Glomerular endothelial cell (primary cell): ENCODE measurements at places on chromosomes 11 and 22. TPM values are rescaled to one million over a fixed set of nuclear protein-coding genes. Genes with fewer than 3 reads are reported as not detected.

CNTF gene
- 0.78 and 2.8 TPM in 2 replicates for total RNA-seq

C11orf87 gene
- 0.12 TPM in 1 of 2 replicates, not detected in the other for total RNA-seq

SLC22A25 gene
- not detected in 2 replicates for total RNA-seq

TBX10 gene
- not detected in 2 replicates for total RNA-seq

MUC5AC gene
- not detected in 2 replicates for total RNA-seq

THYN1 gene
- total RNA-seq = 57.5 and 71.5 TPM in 2 replicates

GRCh38 chr11:33835143-33835878 is 56.6 kb downstream of the LMO2 start:
- DNase-seq = no peak

- DNase-seq = no peak
Measured at GRCh38 chr11:102457056-102457677, 4.6 kb upstream of the TMEM123 start.

GRCh38 chr11:11108026-11108425 is 245.0 kb downstream of the CSNK2A3 start:
- DNase-seq = no peak

DNA sequence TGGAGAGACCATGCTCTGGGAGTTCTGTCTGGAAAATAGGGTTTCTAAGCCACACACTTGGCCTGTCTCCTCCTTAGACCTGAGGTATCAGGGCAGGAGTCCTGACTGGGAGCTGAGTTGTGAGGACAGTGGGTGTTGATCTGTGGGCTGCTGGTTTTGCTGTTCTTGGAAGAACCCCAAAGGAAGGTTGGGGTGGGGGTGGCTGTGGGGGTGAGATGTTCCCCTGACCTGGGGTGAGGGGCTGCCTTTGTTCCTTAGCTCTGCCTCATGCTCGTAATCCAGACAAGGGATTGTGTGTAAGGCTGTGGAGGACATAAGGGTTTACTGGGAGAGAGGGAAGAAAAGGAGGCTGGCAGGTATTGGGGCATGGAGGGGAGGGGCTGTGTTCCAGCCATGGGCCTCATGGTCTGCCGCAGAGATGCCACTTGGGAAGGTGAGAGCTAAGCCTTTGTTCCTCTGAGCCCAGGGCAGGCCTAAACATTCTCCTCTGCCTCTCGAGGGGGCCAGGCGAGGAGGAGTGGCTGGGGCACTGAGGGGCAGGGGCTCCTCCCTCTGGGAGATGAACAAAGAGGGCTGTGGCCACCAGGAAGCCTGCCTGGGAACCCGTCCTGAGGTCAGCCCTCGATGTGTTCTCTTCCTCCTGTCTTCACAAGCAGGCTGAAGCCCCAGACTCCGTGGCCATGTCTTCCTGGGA is 4.4 kb downstream of the OTOG start:
- DNase-seq = no peak

GRCh38 chr11:57501953-57502352 is 13.5 kb downstream of the SLC43A1 start:
- DNase-seq = no peak

DNA sequence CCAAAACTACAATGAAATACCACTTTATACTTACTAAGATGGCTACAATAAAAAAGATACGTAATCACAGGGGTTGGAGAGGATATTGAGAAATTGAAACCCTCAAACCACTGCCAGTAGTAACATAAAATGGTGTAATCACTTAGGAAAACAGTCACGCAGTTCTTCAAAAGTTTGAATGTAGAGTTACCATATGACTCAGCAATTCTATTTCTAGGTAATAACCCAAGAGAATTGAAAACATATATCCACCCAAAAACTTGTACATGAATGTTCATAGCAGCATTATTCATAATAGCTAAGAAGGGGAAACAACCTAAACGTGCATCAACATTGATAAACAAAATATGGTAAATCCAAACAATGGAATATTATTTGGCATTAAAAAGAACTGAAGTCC is 24.4 kb upstream of the PSMA1 start:
- no peak for DNase-seq

GRCh38 chr22:49404576-49405241 is 423.0 kb downstream of the BRD1 start:
- no peak for DNase-seq

DNA sequence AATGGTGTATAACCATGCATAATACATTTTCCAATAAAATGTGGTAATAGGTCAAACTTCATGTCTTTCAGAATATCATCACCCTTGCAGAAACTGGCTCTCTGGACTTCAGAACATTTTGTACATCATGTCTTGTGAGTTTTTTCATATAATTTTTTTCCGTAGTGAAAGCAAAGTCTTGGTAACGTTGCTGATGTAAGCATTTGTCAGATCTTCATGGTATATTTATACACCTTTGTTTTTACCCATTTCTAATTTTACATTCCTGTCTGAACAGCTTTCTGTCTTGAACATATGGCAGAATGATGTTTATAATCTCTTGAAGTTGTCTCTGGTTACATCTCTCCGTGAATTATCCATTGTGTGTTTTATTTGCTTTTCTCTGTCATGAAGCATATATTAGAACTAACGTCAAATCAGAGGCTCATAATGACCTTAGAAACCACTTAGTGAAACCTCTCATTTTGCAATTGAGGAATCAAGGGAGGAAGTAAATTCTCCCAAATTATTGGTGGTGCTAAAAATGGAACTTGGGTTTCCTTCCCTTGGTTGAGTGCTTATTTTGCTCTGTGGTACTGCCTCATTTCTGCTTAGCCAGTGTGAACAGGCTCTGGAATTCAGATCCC is 37.4 kb downstream of the CSRP3 start:
- no peak for DNase-seq

DNA sequence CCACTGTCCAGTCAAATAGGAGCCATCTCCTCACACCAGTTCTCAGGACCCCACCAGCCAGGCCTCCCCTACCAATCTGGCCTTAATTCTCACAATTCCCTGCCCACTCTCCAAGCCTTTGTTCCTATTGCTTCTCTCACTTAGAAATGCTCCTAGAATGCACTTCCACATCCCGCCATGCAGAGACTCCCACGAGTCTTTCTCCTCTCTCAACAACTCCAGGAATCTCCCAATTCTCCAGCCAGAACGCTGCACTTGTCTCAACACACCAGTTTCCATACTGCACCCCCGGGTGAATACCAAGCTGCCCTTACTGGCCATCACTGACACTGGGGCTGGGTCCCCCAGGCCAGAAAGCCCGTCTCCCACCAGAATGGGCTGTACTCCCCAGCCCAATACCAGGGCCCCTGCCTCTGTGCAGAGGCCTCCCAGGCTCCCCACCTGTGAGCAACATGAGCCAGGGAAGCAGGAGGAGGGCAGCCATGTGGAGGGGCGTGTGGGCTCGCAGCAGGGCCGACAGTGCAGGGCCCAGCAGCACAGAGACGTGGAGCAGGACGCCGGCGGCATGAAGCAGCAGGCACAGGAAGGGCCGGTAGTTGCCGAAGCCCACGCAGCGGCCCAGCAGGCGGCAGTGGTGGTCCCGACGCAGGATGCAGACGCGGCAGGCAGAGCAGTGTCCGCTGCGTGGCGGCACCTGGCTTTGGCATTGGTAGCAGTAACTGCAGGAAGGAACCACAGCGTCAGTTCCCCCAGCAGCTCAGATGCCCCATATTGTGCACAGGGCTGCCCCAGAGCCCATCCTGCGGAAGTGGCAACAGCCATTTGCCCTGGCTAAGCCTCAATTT is 2.4 kb downstream of the ZDHHC24 start:
- peak; percentile 47 for DNase-seq

DNA sequence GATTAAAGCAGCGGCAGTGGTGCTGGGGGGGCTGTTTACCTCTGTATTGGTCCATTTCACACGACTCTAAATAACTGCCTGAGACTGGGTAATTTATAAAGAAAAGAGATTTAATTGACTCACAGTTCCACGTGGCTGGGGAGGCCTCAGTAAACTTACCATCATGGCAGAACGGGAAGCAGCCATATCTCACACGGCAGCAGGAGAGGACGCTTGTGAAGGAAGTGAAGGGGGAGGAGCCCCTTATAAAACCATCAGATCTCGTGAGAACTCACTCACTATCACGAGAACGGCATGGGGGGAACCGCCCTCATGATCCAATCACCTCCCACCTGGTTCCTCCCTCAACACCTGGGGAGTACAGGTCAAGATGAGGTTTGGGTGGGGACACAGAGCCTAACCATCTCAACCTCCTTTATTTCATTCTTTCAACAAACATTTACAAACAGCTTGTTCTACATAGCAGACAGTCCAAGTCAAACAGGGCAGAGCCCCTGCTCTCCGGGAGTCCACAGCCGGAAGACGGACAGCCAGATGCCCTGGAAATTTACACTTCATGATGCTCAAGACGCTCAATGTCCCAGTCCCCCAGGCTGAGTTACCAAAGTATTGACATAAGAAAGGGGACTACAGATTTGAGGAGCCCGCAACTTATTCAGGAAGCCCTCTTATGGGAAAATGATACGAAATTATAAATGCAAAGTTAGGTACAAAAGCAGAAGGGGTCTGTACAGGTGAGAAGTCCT is 26.3 kb upstream of the HMGXB4 start:
- DNase-seq = no peak

DNA sequence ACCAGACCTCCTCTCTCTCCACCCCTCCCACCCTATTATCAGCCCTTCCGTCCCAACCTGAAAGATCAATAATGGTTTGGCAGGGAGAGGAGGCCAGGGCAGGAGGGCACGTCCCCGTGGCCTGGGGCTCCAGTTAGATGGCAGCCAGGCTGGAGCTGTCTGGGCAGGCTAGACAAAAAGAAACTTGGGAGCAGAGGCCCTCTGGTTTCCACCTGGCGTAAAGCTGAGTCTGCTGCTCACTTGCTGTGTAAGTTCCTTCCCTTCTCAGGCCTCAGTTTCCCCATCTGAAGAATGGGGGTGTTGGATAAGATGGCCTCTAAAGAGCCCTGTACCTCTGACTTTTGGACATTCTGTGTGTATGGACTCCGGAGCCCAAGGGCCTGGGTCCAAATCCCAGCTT is 3.8 kb upstream of the RHOD start:
- no peak for DNase-seq

DNA sequence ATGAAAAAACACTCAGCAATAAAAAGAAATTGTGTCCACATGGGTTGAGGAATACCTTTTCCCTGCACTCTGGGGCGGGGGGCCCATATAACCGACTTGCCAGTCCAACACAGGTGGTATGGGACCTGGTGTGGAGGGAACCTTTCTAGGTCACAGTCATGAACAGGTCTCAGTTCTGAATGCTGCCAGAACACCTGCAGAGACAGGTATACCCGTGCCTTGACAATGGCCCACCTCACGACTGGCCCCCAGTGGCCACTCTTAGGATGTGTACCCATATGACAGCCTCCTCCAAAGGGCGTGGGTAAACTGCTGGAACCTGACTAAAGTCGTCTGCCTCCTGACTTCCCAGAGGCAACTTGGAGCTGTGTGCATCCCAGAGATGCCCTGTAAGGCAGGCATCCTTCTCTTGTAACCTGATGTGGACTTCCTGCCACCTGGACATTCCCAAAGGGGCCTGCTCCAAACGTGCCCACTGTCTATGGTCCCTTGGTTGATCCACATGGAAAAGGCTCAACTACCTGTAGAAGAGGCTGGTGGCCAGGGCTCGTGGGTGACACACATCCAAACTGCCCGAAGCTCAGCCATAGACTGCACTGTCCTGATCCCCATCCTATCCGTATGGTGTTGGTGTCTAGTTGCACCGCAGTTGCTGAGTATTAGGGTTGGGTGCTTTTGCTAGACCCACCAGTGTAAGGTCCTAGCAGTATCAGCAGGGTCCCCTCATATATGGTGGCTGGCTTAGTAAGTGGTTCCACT is 859.3 kb downstream of the BRD1 start:
- no peak for DNase-seq

- no peak for DNase-seq
Measured at GRCh38 chr11:120869516-120870011, 154.3 kb upstream of the TBCEL start.

- no peak for DNase-seq
Measured at GRCh38 chr22:18000441-18001039, 23.8 kb downstream of the MICAL3 start.

GRCh38 chr11:111570796-111571195 is 30.3 kb downstream of the LAYN start:
- DNase-seq = no peak

- no peak for DNase-seq
Measured at GRCh38 chr11:122214080-122214479, 98.1 kb upstream of the BLID start.

DNA sequence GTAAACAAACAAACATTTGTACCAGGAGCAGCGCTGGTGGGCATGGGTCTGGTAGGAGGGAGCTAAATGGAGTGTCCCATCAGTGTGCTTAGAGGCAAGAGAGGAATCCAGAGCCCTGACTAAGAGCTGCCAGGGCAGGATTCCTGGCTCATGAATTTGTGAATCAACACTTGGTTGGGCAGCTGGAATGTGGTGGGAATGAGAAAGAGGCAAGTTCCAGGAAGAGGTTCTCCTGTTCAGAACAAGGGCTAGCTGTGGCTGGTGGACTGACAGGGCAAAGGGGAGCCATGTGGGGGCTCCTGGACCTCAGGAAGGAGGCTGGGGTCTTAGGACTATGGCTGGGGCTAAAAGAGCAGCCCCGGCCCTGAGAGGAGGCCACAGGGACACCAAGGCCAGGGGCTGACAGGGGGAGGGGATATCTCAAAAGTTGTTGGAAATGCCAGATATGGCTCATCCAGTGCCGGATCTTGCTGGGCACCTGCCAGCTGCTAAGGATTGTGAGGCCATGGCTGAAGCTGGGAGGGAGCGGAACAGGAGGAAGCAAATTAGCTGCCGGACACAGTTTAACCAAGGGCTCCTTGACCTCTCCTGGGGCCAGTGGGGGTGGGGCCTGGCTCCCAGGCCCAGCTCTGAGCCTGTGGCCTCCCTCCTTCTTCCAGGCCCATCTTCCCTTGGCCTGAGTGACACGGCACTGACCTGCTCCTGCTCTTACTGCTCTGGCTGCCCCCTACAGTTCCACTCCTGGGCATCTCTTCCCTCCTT is 14.6 kb upstream of the P2RY6 start:
- no peak for DNase-seq

DNA sequence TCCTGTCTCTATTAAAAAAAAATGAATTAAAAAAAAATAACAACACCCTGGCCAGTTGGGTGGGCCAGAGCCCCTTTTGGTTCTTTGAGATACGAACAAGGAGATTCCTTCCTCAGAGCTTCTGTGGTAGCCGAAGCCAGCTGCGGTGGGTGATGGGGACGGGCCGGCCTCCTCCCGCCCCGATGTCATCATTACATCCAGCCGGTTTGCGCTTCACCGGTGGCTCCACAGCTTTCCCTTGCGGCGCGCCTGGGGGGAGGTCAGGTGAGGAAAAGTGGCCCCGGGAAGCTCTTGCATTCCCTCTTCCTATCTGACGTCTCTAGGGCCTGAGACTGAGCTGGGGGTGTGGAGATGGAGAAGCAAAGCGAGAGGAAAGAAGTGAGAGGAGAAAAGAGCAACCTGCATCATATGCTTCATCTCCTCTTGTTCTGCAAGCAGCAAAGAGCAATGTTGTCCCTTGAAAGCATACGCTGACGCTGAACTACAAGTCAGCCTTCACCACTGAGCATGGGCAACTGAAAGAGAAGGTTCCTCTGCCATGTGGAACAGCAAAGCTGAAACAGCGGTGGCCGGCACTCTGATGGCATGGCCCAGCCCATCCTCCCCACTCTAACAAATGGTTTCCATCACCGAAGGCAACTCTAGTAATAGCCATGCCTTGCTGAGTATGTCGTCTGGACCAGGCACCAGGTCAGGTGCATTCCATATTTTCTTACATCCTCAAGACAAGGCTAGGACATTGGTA is 6.0 kb downstream of the ADAMTS8 start:
- DNase-seq = no peak

GRCh38 chr22:32686354-32686753 is 115.2 kb upstream of the TIMP3 start:
- DNase-seq = no peak

- DNase-seq = no peak
Measured at GRCh38 chr11:120994091-120994859, 29.6 kb upstream of the TBCEL start.
